NCI-H1048 (cell line): ENCODE measurements at places on chromosomes 3 and 15.

- no peak for DNase-seq
Observed at GRCh38 chr3:82761858-82762257, 1000.4 kb upstream of the GBE1 start.

DNA sequence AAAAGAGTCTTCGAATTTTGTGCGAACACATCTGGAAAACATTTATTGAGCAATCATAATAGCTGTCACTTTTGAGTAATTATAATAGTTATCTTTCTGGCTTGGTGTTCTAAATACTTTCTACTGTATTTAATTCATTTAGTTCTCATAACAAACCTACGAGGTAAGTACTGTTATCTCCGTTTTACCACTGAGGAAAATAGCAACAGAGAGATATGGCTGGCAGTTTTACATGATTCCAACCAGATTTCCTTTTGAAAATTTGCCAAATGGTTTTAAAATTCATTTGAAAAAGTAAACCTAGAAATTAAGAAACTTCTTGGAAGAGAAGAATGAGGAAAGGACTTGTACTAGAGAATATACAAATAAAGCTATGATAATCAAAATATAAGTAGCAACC is 37.3 kb upstream of the MGA start:
- no peak for DNase-seq

- no peak for DNase-seq
Observed at GRCh38 chr3:131596884-131597283, 94.1 kb upstream of the MRPL3 start.

- DNase-seq: no peak
Observed at GRCh38 chr3:41350441-41350840, 151.1 kb downstream of the CTNNB1 start.

- no peak for DNase-seq
Observed at GRCh38 chr3:179163503-179163902, 15.3 kb downstream of the PIK3CA start.

DNA sequence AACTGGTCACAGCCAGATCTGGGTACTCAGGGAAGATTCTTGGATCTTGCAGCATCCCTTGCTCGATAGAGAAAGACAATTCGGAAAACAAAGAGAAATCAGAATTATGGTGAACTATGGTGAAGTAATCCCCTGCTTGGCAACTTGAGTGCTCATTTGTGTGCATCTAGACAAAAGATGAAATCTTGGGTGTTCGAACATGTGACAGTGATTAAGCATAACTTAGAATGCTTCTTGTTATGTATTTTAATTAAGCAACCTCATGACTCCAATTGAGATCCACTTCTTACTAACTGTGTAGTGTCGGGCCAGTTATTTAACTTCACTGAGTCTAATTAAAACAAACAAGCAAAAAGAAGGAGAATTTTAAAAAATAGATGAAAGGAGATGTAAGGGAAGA is 56.5 kb downstream of the ZNF385D start:
- no peak for DNase-seq
